Sigmoid colon (tissue), 7 donors: ENCODE measurements at places on chromosomes 5 and 9. TPM values are rescaled to one million over a fixed set of nuclear protein-coding genes. Genes with fewer than 3 reads are reported as not detected.

The MACIR gene
- total RNA-seq: 8.4 TPM

The IFNA2 gene
- total RNA-seq: 0.33 TPM

The MYMK gene
- total RNA-seq: not detected

The LRRTM2 gene
- total RNA-seq: 0.16 TPM

The CDH9 gene
- total RNA-seq: 0.81 TPM

The PCDHGA8 gene
- total RNA-seq: 7.9 TPM

The RNF208 gene
- total RNA-seq: 0.54 TPM

The TAF11L5 gene
- not detected for total RNA-seq

The SNCAIP gene
- total RNA-seq: 4.3 TPM

The RIMOC1 gene
- 18.8 TPM for total RNA-seq

The BASP1 gene
- 9.2 TPM for total RNA-seq

The MZB1 gene
- not detected for total RNA-seq

The SLC6A7 gene
- total RNA-seq: not detected

The PCDH1 gene
- 19.4 TPM for total RNA-seq

The DOK3 gene
- 4.6 TPM for total RNA-seq

- DNase-seq: no peak
Measured at GRCh38 chr5:157912621-157913325, 53.8 kb upstream of the CLINT1 start.

DNA sequence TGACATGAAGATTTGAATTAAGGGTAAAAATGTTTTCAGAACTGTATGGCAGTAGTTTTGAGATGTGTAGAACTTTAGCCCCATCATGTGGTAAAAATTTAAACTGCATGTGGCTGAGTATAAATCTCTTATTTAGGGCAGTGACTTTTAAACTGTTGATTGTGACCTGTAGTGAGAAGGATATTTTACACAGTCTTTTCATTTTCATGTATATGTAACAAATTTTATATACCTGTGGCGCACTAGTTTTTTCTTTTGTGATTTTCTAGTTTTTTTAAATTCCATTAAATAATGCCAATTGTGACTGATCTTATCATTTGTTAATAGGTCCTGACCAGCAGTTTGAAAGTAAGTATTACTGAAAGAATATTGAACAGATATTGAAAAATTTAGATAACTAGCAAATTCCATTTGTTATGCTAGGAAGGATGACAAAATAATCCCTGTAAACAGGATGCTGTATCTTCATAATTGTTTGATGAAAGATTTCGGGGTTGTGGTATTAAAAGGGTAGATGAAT, 47.2 kb downstream of the GPBP1 start:
- no peak for DNase-seq

GRCh38 chr9:130756037-130756436, 62.5 kb downstream of the EXOSC2 start:
- no peak for DNase-seq

DNA sequence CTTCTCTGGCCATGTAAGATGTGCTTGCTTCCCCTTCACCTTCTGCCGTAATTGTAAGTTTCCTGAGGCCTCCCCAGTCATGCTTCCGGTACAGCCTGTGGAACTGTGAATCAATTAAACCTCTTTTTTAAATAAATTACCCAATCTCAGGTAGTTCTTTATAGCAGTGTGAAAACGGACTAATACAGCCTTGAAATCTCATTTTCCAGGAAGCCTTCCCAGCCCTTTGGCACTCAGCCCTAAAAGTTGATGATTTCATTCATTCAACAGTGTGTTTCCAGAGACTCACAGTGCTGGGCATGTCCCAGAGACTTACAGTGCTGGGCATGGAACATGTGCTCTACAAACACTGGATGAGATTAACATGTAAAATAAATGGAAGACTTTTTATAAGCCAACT, 135.8 kb downstream of the DCP2 start:
- DNase-seq: no peak

DNA sequence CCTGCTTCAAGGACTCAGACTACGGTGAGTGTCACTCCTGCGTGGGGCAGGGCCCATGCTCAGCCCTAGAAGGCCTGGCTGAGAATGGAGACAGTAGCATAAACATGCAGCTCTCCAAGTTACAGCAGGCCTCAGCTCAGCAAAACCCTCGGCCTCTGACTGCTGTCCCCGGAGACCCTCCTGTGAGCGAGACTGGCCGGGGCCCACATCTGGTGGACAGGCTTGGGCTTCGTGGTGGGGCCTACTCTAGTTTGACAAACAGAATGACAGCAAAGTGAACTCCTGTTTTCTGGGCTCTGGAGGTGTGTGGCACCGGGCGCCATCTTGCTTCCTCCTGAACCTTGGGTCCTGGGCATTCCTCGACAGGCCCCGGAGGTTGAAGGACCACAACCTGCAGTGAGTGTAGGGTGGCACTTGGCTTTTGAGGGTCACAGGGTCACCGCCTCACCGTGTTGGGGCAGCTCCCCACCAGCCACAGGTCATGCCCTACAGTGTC, 97.5 kb downstream of the PHF2 start:
- DNase-seq: peak; percentile 52

- DNase-seq: no peak
Measured at GRCh38 chr5:88109818-88110217, 158.8 kb downstream of the TMEM161B start.

- DNase-seq: no peak
Measured at GRCh38 chr5:133373121-133373870, 239.0 kb downstream of the FSTL4 start.

- no peak for DNase-seq
Measured at GRCh38 chr9:123832176-123832575, 97.8 kb downstream of the DENND1A start.

- DNase-seq: no peak
Measured at GRCh38 chr9:115080242-115080641, 37.7 kb downstream of the TNC start.

GRCh38 chr9:91419222-91420191, 4.1 kb downstream of the NFIL3 start:
- peak; percentile 88 for DNase-seq

- DNase-seq: no peak
Measured at GRCh38 chr5:96516631-96517071, 83.6 kb upstream of the PCSK1 start.

GRCh38 chr9:115786321-115786720, 367.3 kb upstream of the PAPPA start:
- no peak for DNase-seq

GRCh38 chr9:12702160-12702758, 9.1 kb downstream of the TYRP1 start:
- peak; percentile 69 for DNase-seq

DNA sequence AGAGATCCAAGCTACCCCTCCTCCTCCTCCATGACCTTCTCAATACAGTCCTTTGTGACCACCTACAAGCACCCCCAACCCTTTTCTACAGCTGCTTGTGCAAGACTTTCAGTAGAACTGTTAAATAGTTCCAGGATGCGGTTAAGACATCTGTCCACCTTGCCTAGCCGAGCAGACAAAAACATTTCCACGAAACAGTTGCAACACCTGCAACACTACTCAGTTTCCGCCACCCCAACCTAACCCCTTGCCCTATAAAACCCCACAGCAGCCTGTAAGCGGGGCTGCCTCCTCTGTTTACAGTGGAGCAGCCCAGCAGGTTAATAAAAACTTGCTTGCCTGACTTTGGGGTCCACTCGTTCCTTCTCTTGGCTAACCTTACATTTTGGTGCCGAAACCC, 1803.5 kb upstream of the CDH6 start:
- no peak for DNase-seq

GRCh38 chr9:113547501-113547900, 84.0 kb downstream of the RGS3 start:
- no peak for DNase-seq

- no peak for DNase-seq
Measured at GRCh38 chr5:102867992-102868662, 113.0 kb downstream of the PAM start.

DNA sequence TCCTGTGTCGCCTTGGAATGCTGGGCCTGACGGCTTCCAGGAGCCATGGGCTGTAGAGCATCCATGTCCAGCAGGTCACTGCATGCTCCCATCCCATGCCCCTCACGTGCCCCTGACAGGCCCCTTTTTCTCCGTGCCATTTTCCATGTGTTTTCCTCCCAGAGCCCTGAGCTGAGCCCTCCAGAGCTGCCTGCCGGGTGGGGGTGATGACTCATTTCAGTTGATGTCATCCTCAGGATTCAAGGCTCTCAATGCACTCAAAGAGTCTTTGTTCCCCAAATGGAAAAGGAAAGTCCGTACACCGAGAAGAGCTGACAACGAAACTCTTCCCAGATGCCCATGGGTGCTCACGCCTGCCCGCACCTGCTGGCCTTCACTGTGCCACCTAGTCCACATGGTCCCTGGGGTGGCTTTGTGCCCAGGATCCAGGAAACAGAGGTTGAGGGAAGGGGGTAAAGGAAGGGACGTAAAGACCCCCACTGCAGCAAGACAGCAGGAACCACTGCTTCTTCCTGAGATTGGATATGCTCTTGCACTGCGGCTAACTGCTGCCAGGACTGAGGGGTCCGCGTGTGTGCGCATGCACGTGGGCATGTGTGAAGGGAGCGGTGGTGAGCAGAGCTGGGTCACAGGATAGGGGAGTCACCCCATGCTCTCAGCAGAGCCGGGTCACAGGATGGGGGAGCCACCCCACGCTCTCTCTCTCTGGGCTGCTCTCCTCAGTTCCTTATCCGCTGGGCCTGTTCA, 27.6 kb downstream of the COL15A1 start:
- no peak for DNase-seq

GRCh38 chr9:90943341-90943740, 141.7 kb downstream of the SYK start:
- no peak for DNase-seq

- DNase-seq: peak; percentile 78
Measured at GRCh38 chr5:177447611-177448243, 1.1 kb downstream of the PRR7 start.

- DNase-seq: no peak
Measured at GRCh38 chr5:138506370-138507306, 36.4 kb downstream of the ETF1 start.

GRCh38 chr5:372996-373709, 51.6 kb downstream of the AHRR start:
- DNase-seq: no peak

- DNase-seq: no peak
Measured at GRCh38 chr5:41695920-41696582, 174.2 kb downstream of the OXCT1 start.

- DNase-seq: no peak
Measured at GRCh38 chr9:6247266-6247665, 31.7 kb downstream of the IL33 start.

DNA sequence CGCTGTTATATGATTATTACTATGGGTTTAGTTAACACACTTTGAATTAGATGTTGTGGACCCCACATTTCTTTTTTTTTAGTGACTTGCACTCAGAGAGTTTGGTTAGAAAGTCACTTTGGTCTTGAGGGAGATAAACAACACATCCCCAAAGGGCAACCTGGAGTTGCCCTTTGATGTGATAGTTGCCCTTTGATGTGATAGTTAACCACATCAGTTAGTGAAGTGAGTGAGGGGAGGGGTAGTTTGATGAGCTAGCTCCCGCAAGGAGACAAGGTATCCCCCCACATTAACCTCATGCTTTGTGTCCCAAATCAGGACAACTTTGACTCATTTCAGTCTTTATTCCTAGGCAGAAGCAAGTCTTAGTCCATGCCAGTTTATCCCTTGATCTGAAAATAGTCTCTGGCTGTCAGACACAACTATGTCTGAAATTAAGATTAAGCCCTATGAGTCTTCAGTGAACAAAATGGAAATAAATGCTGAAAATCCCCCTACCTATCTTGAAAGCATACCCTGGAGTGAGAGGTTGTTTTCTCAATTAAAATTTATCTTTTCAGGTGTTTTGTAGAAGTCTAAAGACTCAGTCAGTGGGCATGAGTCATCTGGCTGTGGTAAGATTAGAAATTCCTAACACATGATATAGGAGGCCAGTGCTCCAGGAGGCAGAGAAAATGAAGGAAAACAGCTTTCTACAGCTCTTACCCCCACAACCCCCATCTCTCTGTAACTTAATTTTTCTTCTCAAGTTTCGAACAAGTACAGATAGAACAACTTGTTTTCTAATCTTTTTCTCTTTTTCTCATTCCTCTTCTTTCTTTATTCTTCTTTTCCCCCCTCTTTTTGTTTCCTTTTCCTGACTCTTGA, 208.9 kb upstream of the DMRTA1 start:
- DNase-seq: no peak

GRCh38 chr5:173679909-173680630, 63.6 kb upstream of the BOD1 start:
- DNase-seq: peak; percentile 5

DNA sequence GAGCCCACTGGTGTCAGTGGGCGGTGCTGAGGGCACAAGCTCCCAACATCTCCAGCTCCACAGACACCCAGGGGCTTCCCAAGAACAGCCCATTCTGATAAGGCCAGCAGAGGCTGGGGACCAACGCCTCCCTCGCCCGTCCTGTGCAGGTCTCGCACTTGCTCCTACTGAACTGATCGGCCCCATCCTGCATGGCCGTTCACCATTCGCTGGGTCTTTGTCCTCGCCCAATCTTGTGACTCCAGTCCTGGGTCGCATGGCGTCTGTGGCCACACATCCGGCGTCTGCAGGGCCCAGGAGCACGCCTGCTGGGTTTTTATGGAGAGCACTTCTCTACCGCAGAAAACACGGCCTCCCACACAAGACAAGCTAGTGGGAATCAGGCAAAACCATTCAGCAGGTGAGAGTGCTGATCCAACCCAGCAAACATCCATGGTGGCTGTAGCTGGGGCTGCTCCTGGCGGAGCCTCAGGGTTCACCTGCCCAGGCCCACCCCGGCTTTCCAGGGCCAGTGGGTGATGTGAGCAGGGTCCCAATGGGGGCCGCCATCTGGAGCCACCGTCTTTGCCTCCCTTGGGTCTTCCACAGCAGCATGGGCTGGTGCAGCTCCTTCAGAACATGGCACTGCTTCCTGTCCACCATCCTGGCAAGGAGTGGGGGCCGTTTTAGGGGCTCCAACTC, 7.4 kb downstream of the LRRC14B start:
- DNase-seq: no peak

- peak; percentile 77 for DNase-seq
Measured at GRCh38 chr9:19471737-19472648, 63.2 kb downstream of the ACER2 start.

DNA sequence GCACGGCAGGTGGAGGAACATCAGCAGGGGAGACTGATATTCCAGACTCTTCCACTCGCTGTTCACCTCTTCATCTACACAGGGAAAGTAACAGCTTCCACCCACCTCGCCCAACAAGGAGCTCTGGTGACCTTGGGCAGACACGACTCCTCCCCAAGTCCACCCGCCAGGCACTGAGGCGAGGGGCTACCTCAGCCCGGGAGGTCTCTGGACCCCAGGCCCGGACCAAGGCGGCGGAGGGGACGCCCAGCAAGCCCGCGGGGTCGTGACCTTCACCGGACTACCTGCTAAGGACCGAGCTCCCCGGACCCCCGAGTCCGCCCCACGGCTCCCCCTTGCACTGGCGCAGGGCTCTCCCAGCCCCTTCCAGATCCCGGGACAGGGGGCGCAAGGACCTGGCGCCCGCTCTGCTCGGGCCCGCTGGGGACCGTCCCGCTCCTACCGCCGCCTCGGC, 70.2 kb upstream of the LPCAT1 start:
- DNase-seq: no peak
